CD4-positive, alpha-beta memory T cell (primary cell): ENCODE measurements at places on chromosomes 5 and 9.

DNA sequence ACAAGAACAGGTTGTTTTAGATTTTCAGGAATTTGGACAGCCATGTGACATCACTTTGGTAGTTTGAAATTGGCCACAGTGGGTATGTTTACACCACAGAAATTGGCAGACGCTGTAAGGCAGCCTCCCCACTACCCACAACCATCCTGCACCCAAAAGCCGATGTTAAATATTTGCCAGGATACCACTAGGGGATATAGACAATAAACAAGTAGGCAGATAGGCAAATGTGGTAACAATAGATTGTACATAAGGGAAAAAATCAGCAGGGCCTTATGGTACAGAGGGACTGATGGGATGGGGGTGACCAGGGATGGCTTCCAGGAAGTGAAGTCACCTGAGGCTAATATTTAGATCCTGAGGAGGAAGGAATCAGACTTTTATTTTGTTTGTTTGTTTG, 31.1 kb upstream of the DUSP1 start:
- DNase-seq: no peak

GRCh38 chr5:43573058-43573457, 16.2 kb upstream of the PAIP1 start:
- no peak for DNase-seq

DNA sequence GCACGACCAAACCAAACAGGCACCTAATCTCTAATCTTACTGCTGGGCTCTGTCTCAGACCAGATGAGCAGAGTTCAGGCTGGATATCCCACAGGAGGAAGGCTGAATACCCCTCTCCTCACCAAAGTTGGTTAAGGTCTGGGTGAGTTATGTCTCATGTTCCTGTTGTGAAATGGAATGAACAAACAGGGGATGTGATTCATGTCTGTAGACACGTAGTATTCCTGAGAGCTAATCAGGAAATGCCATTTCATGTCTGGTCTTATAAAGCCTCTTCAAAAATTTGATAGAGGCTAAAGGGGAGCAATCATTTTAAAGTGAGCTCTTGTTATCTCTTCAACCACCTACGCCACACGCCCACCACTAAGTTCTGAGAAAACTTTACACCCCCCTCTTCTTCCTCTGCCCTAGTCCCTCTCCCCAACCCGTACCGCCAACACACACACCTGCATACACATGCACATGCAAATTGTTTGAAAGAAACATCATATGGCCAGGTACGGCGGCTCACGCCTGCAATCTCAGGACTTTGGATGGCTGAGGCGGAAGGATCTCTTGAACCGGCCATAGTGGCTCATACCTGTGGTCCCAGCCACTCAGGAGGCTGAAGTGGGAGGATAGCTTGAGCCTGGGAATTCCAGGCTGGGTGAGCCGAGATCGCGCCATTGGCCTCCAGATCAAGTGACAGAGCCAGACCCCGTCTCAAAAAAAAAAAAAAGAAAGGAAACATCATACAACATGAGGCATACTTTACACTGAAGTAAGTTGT, 69.8 kb upstream of the RAI14 start:
- DNase-seq: no peak

DNA sequence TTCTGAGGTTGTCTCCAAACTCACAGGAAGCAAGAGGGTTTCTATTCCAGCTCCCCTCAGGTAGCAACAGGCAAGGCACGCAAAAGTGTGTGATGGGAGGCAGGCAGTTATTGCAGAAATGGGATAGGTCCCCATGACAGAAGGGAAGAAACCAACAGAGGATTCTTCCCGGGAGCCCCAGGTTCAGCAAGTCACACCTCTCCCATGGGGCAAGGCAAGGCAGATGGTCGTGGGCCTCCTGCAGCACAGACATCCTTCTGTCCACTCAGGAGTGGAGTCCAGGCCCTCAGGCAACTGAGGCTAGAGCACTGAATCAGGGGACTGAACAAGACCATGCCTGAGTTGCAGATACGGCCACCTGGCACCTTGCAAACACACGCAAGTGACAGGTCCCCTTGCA, 424.9 kb upstream of the IRX4 start:
- DNase-seq: no peak

- no peak for DNase-seq
Measured at GRCh38 chr5:65209341-65209740, 272.4 kb downstream of the ADAMTS6 start.

DNA sequence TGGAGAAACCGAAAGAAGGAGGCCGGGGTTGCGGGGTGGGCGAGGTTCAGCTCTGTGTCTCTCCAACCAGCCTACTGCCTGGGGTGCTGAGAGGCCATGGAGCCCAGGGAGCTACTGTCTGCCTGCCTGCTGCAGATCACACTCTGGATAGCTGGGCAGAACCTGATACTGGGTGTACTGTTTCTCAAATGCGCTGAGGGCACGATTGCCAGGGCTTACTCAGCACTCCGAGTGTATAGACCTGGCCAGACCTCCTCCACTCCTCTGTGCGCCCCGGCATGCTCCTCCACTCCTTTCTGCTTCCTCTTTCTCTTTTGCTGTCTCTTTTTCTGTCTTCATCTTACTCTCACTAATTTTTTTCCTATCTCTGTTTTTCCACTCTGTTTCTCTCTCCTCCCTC, 215.1 kb downstream of the PAPPA start:
- DNase-seq: no peak

GRCh38 chr5:164818445-164818844, 1313.0 kb downstream of the MAT2B start:
- DNase-seq: no peak

DNA sequence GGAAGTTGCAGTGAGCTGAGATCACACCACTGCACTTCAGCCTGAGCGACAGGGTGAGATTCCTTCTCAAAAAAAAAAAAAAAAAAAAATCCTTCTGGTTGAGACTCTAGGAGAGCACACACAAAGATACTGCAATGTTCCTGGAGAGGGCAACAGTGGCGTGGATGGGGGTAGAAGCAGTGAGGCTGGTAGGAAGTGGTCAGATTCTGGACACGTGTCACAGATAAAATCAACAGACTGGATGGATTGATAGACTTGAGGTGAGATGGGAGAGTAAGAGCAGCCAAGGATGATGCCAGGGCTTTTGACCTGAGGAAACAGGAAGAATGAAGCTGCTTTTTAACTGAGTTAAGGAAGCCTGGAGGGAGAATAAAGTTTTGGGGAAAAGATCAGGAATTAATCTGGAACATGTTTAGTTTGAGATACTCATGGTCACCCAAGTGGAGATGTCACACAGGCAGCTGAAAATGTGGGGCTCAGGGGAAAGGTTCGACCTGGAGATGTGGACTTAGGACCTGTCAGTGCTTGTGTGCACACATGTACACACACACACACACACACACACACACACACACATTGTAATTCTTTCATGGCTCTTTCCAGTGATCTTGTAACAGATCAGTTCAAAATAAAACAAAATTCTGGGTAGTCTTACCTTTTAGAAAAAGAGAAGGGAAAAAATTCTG, 88.1 kb downstream of the FANCC start:
- no peak for DNase-seq

- no peak for DNase-seq
Measured at GRCh38 chr5:173050791-173051190, 5.4 kb upstream of the CREBRF start.

DNA sequence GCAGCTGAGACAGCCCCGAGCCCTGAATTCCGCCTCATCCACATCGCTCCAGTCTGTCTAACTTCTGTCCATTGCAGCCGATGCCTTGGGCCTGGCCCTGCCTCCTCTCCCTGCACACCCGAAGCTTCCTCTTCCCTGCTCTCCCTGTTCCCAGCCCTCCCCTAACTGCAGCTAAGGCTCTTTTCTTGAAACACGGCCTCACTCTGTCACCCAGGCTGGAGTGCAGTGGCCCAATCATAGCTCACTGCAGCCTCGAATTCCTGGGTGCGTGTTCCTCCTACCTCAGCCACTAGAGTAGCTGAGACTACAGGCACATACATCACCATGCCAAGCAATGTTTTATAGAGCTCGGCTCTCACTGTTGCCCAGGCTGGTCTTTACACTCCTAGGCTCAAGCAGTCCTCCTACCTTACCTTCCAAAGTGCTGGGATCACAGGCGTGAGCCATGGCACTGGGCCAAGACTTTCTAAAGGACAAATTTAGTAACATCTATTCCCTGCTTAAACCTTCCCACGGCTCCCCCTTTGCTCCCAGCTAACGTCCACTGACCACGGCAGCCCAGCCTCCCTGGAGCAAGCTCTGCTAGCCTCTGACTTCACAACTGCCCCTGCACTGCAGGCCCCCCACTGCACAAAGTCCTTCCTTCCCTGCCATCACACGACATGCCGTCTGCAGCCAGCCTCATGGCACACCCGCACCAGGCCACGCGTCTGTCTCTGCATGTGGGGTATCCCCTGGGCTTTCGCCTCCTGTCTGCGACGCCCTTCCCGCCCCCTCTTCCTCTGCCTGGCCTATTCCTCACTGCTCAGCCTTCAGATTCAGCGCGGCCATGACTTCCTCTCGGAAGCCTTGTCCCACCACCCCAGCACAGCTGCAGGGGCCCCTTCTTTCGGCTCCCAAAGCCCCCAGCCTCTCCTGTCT, 28.6 kb downstream of the LAMC3 start:
- DNase-seq: no peak

- DNase-seq: no peak
Measured at GRCh38 chr9:37625036-37625757, 25.6 kb upstream of the FRMPD1 start.

GRCh38 chr5:25554077-25554476, 909.3 kb upstream of the CDH10 start:
- DNase-seq: no peak

GRCh38 chr5:1228120-1228519, 2.9 kb downstream of the SLC6A18 start:
- no peak for DNase-seq

DNA sequence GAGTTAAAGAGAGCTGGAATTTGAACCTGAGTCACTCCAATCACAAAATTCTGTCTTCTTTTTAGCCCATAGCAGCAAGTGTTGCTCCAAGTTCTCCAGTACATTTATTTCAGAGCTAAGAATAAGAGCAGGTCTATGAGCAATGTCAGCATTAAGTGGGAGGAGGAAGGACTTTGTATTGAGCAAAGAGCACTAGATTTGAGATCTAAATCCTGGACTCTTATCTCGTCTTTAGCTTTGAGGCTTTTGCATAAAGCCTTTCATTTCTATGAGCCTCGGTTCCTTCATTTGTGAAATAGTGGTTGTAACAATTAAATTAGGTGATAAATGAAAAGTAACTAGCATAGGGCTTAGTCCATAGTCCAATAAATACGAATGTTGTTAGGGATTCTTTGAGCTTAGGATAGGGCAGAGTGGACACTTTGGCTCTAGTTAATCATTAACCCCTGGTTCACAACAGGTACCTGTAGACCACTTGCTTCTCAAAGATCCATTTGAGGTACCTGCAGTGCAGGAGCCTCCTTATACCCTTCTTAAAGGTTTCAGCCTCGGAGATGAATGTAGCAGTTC, 464.1 kb upstream of the KLF4 start:
- DNase-seq: no peak

- DNase-seq: no peak
Measured at GRCh38 chr5:137843676-137844299, 23.9 kb upstream of the MYOT start.

GRCh38 chr5:132887283-132887682, 13.8 kb downstream of the LEAP2 start:
- DNase-seq: no peak

- DNase-seq: no peak
Measured at GRCh38 chr5:96439477-96440184, 6.6 kb upstream of the PCSK1 start.

DNA sequence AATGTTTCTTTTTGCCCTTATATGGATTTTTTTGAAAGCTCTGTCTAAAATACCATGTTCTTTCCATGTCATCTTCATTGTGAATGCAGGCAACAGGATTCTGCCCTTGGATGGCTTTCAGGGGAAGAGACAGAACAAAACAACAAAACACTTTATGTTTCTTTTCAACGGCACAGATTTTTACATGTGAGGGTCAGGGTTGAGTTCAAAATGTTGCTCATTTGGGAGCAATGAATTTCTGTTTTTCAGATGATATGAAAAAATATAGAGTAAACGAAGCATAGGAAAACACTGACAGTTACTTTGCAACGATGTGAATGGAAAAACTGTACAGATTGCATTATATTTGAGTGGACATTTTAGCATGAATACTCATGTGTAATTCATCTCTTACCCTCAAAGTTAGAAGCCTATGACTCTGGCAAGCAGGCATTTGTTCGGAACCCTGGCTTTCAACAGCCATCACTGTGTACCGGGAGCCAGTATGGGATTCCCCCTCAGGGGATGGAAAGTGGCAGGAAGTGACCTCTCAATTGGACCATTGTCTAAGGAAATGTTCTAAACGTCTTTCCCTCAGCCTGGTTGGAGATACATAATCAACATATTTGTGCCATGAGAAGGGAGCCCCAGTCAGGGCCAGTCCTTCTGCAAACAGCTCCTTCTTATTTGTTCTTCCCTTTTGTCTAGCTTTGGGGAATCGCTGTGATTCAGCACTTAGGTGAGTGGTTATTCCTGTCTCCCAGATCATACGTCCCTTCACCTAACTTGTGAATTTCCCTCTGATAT, 153.9 kb upstream of the MEF2C start:
- DNase-seq: no peak

GRCh38 chr9:100472788-100473275, at the start of gene TMEFF1:
TMEFF1 (plus strand) TSS chr9:100473149; CDS start chr9:100473545, 396 bp downstream.
- peak; percentile 13 for DNase-seq
